AG08396 (cell line): ENCODE measurements at places on chromosomes 5 and 9.

- peak; percentile 58 for DNase-seq
Observed at GRCh38 chr5:141172381-141173204, at the start of gene PCDHB7. Gene PCDHB7 (plus strand): TSS chr5:141172644. CDS start chr5:141172836, 192 bp downstream.

DNA sequence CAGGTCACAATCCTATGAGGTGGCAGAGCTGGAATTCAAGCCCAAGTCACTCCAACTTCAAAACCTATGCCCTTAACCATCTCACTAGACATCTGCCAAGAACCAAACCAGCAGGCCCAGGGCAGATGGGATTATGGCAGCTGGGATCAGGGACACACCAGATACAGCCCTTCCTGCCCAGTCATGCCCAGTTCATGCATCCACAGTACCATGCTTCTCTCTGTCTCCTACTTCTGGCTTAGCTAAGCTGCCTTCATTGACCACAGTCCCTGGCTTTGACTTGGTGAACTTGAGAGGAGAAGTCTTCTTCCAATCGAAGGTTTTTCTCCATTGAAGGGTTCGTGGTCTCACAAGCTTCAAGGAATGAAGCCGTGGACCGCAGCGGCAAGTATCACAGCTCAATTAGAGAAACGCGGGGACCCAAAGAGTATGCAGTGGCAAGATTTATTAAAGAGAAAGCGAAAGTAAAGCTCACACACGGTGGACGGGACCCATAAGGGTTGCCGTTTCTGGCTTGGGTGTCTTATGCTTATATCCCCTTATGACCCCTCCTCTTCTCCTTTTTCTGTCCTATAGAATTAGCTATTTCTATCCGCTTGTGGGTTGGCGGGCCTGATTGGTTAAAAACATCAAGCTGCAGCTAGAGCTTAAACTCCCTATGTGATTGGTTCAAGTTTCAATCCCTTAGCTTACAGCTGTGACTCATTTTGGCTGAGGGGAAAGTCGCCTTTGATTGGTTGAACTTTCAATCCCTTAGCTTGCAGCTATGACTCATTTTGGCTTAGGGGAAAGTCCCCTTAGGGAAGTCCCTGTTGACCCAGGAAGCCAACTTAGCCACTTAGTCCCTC, 101.2 kb downstream of the TRIM36 start:
- no peak for DNase-seq

- DNase-seq: no peak
Observed at GRCh38 chr5:139265001-139265400, 28.5 kb upstream of the MATR3 start.

- no peak for DNase-seq
Observed at GRCh38 chr5:97062046-97062445, 80.4 kb downstream of the LIX1 start.

DNA sequence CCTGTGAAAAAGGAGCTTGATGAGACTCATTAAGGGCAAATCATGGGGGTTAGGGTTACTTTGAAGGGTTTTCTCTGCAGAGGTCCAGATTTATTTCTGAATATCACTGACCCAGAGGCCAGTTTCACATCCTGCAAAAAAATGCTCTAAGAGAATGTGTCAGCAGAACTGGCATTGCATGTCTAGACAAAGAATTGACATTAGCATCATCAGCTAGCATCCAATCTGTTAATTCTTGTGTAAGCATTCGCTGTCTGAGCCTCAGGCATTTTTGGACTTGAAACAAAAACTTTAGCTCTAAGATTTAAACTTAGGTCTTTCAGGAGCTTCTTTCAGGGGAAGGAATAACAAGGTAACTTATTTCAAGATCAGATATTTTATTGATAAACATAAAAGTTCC, 187.9 kb upstream of the ELL2 start:
- DNase-seq: no peak

GRCh38 chr5:180486636-180487149, 7.5 kb upstream of the CNOT6 start:
- DNase-seq: no peak

- DNase-seq: no peak
Observed at GRCh38 chr5:81986126-81986525, 14.3 kb downstream of the ATG10 start.

DNA sequence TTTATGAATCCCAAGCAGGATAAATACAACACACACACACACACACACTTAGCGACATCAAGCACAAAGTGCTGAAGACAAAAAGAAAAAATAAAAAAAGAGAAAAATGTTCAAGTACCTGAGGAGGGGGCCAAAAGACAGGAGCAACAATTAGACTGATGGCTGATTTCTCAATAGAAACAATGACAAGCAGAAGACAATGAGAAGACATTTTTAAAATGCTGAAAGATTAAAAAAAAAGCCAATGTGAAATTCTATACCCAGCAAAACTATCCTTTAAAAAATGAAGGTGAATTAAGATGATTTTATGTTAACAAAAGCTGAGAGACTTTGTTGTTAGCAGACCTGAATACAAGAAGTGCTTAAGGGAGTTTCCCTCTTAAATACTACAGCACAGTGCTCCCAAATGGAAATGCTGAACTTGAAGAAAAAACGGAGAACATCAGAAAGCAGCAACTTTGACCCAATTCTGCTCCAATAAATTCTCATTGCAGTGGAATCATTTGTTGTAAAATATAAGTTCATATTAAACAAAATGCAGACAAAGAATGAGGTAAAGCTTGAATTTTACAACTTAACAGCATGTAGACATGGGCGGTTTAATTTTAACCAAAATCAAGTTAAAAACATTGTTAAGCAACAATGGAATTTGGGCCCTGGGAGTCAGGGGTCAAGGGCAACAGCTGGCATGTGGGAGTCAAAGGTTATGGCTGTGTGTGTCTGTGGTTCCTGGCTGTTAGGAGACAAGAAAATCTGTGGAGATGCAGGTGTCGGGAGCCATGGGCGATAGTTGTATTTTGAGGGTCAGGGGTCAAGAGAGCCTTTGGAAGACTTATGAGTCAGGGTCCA, 776 bp upstream of the RANBP17 start:
- DNase-seq: no peak

DNA sequence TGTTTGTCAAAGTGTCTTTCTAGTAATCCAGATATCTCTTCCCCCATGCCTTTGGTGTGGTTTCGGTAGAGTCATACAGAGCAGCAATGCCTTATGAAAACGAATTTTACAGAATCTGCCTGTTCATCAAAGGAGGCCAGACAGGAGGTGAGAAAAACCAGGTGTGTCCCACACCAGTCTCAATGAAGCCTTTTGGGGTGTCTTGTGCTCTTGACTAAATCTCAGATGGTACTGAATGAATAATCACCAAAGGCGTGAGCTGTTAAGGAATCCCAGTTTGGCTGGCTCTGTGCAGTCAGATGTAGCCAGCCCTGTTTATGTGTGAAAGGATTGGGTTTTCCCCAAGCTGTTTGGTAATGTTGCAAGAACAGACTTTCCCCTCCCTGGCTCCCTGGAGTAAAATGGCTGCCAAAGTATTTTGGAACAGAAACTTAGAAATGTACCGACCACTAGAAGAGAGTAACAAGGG, 70.8 kb upstream of the CDKN2B start:
- DNase-seq: peak; percentile 50

DNA sequence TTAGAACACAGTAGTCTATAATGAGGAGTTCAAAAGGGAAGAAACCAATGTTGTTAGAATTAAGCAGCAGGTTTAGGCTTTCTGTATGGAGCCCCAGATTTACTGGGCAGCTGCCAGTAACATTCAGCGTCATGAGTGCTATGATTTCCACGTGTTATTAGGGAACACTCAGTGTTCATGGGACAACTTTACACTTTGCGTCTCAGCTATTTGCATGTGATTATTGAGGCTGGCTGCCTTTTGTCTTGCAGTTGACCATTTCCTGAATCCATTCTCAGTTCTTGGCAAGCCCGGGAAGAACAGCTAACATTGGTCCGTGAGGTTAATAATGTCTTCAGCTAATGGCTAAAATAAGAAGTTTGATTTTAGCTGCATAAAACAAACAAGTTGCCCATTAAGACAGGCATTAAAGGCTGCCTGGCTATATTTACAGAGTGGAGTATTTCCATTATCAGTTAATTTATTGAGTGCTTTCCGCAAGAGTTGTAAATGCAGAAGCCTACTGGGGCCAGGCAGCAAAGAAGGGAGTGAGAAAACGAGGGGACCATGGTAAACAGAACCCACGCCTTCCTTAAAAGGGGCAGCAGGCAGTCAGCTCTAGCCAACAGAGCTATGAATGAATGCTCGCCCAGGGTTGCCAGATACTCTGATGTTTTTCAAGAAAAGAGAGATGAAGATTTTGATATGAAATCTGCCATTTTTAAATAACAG, 120.9 kb downstream of the PIP5K1B start:
- no peak for DNase-seq

- DNase-seq: no peak
Observed at GRCh38 chr5:4513381-4513780, 626.7 kb upstream of the ADAMTS16 start.

GRCh38 chr5:122908108-122908507, 62.7 kb downstream of the SNX24 start:
- no peak for DNase-seq

DNA sequence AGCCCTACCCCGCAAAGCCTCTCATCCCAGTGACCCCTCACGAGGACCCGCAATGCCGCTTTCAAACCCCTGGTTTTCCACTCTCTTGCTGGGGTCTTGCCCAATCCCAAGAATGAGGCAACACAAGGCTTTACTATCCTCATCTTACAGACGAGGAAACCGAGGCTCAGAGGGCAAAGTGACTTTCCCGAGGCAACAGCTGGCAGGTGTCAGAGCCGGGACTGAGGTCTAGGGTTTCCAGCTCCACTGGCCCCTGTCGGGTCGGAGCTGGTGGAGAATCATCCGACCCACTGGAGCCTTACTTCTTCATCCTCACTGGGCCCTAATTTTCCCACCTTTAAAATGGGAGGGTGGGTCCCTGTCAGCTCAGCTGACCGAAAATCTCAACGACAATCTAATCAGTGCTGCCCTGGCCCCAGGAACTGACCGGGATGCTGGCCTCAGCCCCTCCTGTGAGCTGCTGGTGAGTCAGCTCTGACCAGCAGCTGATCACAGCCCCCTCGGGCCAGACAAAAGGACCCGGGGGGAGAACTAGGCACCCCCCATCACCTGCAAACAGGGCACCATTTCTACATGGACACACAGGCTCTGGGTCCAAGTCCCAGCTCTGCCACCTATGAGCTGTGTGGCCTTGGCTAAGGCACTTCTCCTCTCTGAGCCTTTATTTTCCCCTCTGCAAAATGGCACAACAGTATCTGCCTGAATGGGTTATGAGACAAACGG, 72.7 kb upstream of the STXBP1 start:
- DNase-seq: peak; percentile 75
